ENCODE measurements at places on chromosomes 4 and X.

DNA sequence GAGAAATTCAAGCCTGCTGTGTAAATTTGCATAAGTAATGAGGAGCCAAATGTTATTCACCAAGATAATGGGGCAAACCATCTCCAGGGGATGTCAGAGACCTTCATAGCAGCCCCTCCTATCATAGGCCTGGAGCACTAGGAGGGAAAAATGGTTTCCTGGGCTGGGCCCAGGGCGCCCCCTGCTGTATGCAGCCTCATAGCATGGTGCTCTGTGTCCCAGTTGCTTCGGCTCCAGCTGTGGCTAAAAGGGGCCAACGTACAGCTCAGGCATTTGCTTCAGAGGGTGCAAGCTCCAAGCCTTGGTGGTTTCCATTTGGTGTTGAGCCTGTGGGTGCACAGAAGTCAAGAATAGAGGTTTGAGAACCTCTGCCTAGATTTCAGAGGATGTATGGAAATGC lies 859.3 kb downstream of the RPA4 start:
- DNase-seq: no peak

DNA sequence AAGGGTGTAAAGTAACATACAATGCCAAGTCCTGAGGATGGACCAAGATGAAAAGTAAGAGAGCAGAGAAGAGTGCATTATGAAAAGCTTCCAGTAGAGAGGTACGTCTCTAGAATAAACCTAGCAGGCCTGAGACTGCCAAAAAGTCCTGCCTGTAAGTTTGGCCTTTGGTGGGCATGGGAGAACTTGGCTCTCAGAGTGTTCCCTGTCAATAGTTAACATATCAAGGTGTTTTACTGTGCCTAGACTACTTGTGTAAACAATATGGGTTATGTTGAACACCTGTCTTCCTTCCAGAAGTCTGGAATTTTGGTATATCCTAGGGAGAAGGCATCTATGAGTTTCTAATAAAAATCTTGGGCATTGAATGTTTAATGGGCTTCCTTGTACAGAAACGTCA lies 60.1 kb downstream of the PRDM5 start:
- DNase-seq: no peak

DNA sequence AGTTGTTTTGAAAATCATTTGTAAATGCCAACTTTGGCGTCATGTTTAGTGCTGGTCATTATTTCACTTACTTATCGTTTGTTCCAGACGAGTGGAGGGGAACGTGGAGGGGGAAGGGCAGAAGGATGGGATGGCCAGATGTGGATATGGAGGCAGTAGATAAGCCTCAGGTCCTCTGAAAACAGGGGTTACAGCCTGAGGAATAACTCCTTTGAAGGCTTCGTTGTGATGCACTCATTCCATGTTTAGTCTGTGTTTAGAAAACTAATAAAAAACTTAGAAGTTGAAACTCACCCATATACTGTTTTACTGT lies 1.1 kb downstream of the MOB1B start:
- no peak for DNase-seq

DNA sequence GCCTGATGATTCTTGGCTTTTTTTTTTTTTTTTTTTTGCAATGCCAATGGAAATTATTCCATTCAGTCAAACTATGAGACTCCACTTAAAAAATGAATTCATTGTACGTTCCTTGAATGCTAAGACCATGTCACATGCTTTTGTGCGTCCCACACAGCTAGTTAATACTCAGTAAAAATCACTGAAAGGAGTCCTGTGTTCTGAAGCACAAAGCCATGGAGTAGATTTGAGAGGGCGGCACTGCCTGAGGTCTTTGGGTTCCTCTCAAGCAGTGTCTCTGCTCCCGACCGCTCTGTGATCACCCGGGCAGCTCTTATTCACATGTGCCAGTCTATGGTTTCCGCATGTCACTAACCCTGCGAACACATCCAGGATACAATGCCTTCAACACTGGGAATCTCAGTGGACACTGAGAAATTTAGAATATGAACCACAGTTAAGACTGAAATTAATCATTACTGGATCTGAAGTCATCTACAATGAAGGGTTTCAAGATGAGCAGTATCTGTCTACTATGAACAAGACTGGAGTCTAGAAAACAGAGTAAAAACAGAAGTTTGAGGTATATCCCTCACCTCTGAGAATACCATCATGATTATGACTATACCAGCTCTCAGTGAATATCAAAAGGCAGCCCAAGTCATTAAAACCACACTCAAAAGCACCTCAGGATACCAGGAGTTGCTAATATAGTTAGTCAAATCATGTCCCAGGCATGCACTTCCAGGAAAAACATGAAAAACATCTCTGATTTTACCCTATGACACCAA lies 193.0 kb downstream of the MGST2 start:
- no peak for DNase-seq

DNA sequence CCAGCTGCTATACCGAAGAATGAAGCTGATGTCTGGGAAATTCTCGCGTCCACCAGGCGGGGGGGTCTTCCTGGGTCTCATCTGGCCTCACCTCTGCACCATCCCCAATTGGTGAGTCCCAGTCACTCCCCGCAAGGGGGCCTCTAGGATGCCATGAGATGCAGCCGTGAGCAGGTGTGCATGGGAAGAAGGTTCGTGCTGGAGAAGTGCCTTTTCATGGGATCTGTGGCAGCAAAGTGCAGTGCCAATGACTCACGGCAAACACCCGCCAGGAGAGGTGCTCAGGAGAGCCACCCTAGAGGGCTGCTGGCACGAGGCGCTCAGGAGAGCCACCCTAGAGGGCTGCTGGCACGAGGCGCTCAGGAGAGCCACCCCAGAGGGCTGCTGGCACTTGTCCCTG lies 55.1 kb downstream of the CPZ start:
- DNase-seq: no peak

DNA sequence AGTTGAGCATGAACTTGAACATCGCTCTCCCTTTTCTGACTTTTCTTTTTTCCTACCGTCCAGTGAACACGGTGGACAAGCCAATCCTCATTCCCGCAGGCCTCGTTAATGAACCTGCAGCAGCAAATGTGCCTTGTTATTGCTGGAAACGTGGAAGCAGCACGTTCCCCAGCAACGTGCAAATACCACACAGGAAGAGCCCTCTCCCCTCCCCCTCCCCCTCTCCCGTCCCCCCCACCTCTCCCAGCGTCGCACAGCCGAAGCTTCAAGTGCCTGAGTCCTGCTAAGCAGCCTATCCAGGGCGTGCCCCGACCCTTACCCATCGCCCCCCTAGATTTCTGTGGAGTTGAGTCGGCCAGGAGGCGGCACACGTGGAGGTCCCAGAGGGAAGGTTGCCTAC lies 219.9 kb downstream of the BCOR start:
- no peak for DNase-seq
